ENCODE measurements at places on chromosomes 7 and 10.

DNA sequence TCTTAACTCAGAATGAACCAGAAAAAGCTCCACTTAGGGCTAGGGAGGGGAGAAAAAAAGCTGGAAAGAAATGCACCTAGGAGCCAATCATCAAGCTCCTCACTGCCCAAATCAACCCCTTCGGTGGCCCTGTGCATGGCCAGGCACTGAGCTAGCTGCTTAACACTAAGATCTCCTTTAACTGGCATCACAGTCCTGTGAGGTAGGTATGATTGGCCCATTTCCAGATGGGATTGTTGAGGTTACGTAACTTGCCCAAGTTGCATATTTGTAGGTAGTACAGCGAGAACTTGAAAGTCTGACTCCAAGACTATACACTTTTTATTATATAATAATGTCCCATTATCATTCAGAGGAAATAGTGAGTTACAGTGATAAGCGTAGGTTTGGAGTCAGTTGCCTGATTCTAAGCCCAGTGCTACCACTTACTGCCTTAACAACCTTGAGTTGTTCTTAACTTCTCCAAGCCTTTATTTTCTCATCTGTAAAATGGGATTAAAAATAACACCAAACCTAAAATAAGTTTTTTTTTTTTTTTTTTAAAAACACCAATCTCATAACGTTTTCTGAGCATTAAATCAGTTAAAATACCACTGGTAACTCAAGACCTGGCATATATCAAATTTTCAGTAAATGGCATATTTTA is 37.2 kb upstream of the ACSL5 start:
- no peak for DNase-seq

DNA sequence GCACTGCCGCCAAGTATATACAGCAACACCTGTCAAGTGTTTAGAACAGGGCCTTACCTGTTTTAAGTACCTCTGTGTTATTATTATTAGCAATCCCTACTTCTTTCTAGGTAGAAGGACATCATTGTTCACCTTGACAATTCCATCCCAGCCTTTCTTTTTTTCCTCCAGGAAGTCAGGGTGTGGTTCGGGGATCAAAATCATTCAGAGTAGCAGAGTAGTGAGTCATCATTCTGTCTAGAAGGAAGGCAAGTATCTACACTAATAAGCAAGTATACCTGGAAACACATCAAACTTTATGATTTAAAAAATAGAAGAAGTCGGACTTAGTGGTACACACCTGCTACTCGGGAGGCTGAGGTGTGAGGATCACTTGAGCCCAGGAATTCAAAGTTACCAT is 25.5 kb upstream of the CAPZA2 start:
- no peak for DNase-seq

- no peak for DNase-seq
Observed at GRCh38 chr7:80791509-80791929, 127.3 kb downstream of the SEMA3C start.

GRCh38 chr7:98064233-98064632 is 42.4 kb upstream of the LMTK2 start:
- DNase-seq = no peak

DNA sequence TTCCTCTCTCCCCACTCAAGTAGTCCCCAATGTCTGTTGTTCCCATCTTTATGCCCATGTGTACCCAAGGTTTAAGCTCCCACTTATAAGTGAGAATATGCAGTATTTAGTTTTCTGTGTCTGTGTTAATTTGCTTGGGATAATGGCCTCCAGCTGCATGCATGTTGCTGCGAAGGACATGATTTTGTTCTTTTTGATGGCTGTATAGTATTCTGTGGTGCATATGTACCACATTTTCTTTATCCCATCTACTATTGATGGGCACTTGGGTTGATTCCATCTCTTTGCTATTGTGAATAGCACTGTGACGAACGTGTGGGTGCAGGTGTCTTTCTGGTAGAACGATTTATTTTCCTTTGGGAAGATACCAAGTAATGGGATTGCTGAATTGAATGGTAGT is 170.2 kb upstream of the AUTS2 start:
- no peak for DNase-seq

DNA sequence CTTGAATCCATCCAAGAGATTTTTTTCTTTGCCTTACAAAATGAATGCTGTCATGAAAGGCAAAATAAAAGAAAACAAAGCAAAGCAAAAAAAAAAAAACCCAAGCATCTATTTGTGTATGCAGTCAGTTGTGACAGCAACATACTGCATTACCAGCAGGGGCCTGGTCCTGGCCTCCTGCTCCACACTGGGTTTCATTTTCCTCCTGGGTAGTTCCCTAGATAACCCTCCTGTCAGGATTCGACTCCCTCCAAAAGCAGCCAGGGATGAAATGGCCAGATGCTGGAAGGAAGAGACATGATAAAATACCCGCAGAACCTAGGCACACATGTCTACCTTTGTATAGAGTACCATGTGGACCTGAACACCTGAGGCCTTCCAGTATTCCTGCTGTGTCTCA is 148.6 kb downstream of the NRCAM start:
- DNase-seq = no peak

DNA sequence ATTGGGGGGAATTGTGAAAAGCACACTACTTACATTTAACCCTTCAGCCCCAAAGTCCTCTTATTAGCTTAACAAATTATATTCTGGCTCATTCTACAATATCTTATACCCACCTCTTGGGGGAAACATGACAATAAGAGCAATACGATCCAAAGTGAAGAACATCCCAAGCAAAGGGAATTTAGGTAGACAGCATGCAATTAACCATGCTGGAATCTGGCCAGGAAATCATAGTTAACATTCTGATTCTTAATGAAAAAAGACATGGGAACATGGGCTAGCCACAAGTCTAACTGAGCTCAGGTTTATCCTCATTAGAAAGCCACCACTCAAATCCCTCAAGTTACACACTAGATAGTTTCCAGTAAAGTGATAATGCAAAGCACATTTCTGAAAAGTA is 241.9 kb upstream of the SLC26A5 start:
- DNase-seq = no peak

DNA sequence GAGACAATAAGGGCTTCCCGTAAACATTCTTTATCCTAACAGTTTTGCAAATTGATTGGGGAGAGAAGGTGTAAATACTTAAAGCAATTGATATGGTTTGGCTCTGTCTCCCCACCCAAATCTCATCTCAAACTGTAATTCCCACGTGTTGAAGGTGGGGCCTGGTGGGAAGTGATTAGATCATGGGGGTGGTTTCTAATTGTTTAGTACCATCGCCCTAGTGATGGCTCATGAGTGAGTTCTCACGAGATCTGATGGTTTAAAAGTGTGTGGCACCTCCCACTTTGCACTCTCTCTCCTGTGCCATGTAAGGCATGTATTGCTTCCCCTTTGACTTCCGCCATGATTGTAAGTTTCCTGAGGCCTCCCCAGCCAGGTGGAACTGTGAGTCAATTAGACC is 22.1 kb upstream of the CAPZA2 start:
- no peak for DNase-seq

DNA sequence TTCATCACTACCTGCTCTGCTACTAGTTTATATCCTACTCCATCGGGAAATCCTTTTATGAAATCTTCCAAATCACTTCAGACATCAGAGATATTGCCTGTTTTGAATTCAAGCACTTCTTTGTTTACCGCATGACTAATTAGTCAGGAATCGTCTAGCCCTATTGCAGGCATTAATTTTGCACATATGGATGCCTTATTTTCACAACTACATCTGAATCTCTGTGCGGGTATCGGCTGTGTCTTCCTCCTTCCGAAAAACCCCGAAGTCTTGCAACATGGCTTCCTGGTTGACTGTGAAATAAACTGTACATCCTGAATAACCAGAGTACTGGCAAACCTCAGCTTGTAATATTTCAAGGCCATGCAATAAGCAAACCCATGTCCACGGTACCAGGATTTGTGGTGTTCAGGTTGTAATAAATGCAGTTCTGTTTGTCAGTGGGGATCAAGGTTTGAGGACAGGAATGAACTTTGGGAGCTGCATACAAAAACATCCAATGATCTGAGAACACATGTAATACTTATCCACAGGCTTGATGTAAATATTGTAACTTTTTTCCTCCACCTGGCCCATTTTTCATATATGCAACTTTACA is 642.1 kb downstream of the PARD3 start:
- no peak for DNase-seq

DNA sequence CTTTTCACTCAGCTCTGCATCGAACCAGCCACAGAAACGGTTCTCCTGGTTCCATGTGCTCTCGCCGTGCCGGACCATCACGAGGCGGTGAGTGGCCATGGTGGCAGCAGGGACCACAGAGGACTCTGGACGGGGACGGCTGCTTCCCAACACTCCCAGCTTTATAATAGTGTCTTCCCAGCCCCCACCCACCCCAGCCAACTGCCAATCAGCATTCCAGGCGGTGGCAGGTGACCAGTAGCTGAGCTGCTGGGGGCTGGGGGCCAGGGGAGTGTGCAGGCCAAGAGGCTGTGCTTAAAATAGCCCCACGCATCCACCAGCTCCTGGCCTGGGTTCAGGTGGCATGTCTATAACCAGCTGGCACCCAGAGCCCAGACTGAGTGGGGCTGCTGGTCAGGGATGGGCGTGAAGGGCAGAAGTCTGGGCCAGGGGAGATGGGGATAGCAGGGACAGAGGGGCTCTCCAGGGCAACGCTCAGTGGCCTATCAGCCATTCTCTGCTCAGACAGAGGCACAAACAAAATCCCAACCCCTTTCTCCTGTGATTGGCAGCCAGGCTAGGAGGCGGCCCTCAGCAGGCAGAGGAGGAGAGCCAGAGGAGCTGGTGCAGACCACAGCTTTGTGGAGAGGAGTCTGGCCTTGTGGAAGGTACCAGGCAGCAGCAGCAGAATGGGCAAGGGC is at the start of gene PGAM2:
Gene PGAM2 (minus strand): TSS at position 137 of the 680 bp plus-strand sequence. CDS start 38 bp downstream, at position 99.
- no peak for DNase-seq

GRCh38 chr7:81482600-81483186 is 287.2 kb downstream of the HGF start:
- DNase-seq = peak; percentile 68

GRCh38 chr7:35987016-35987415 is 166.0 kb upstream of the EEPD1 start:
- no peak for DNase-seq

- no peak for DNase-seq
Observed at GRCh38 chr7:128398841-128399135, 11.0 kb downstream of the IMPDH1 start.

DNA sequence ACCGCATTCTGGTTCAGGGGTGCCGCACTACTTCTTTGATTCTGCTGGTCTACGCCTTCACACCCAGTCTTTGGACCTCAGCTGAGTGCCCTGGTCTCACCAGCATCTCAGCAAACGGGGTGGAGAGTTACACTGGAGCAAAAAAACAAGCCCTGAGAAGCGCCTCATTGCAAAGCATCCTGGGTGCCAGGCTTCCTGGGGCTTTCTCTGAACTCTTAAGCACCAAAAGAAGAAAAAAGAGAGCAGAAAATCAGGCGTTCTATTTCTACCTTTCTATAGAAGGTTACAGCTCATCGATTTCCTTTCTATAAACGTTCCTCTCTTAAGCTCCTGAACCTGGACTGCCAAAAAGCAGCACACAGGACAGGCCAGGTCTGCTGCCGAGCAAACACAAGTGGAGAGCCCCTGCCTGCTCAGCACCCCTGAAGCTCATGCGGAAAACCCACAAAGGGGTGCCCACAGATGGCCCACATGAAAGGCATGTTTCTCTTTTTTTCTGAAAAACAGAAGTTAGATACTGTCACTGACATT is 217.9 kb downstream of the SFMBT2 start:
- no peak for DNase-seq

DNA sequence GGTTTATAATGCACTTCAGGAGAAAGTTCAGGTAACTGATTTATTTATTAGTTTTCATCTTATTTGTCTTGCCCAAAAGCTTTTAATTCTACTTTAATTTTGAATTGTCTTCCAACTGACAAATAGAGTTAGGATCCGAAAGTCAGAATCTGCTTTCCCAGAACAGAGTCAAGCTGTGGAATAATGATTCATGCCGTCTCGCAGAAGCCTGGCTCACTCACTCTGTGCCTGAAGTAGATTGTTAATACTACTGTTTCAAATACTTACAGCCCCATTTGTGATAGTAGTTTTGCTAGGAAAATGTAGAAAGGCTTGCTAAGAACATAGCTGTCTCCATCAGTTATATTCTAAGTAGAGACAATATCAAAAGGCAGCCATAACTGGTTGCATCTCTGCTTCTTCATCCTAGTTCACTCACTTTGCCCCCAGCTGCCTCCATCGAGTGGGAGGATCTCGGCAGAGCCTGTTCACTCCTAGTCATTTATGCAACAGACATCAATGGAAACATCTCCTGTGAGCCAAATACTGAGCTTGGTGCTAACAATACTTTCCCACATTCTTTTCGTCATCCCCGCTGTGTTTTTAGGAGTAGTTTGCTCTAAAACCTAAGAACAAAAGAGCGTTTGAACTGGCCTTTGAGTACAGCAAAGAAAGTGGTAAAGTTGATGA is 28.0 kb downstream of the ABRAXAS2 start:
- no peak for DNase-seq

DNA sequence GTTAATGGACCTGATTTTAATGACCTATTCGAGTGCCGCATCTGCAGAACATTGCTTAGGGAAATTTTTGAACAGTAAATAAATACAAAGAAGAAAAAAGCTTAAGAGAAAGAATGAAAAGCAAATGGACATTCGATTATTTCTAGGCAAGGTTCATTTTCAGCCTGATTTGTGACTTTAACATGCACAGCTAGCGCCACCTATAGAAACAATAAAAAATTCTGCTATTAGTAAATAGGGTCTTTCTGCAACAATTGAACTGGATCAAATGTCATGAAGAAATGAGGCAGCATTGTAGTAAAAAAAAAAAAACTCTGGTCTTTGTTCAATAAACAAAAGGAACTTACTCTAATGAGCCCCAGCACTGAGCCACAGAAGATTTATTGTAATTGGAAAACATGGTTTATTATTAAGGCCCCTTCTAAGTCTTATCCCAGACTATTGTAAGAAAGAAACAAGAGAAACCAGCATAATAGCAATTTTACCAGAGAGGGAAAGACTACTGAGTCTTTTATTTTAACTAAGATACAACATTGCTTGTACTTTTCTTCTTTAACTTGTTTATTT is 41.4 kb upstream of the GHITM start:
- DNase-seq = no peak

DNA sequence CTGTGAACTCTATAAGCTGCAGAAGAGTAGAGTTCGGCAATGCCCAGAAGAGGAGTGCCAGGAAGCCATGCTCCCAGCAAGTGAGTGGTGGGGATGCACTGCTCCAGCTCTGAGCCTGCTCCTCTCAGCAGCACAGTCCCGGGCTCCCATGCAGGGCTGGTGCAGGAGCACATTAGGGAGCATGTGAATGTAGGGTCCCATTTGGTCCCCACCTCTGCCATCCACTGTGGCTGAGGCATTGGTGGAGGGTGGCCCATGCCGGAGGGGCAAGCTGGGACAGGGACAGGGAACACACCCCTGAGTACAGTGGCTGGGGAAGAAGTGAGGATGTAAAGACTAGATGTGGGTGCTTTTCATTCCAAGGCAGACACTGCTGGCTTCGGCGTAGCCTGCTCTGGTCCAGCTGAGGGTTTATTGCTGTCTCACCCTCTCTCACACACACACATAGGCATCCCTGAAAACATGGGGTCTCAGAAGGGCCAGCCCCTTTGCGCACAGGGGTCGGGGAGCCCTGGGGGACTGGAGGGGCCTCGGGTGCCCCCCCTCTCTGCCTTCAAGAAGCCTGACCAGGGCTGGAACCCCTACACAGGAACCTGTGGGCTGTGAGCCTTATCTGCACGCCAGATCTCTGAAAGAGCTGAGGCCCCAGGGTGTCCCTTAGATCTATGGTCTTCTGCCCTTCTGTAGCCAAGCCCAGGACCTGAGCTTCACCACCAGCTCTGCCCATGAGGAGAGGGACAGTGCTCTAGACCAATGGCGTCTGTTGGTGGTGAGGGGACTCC is 341.0 kb downstream of the TCERG1L start:
- no peak for DNase-seq

Data from HAP-1 (cell line).